ENCODE measurements at places on chromosomes 11 and 22. TPM values are rescaled to one million over a fixed set of nuclear protein-coding genes. Genes with fewer than 3 reads are reported as not detected.

GRCh38 chr11:65856689-65857499 lies 1.1 kb downstream of the CFL1 start:
- peak overlapping the region; percentile 95 for H3K27ac ChIP-seq
- peak; percentile 69 for DNase-seq
- H3K36me3 ChIP-seq: peaks cover 47% of the 10 kb centered on the region
- H3K4me1 ChIP-seq: peaks cover 15% of the 10 kb centered on the region
- peak overlapping the region; percentile 95 for H3K4me3 ChIP-seq

DNA sequence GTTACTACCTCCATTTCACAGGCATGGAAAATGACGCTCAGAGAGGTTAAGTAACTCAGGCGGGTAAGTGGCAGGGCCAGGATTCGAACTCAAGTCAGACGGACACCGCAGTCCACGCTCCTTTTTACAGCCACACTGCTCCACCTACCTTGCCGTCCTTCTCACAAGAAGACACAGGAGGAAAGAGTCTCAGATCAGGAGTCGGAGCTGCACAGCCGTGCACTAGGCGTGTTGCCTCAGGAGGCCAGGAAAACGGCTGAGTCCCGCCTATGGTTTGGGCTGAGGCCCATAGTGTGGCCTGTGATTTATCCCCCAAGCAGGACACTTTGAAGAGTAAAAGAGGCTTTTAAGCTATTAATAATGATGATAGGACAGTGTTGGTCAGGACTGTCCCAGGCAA lies 44.7 kb upstream of the CD5 start:
- no peaks in the 10 kb centered on the region for H3K4me1 ChIP-seq
- H3K4me3 ChIP-seq: no peak overlapping the region

- no peaks in the 10 kb centered on the region for H3K36me3 ChIP-seq
- no peak for DNase-seq
- H3K4me1 ChIP-seq: no peaks in the 10 kb centered on the region
- H3K27me3 ChIP-seq: no peaks in the 10 kb centered on the region
- H3K27ac ChIP-seq: peak overlapping the region; percentile 45
Measured at GRCh38 chr11:11535611-11536010, 86.2 kb downstream of the GALNT18 start.

Gene FLRT1
- total RNA-seq: 0.15 TPM

Gene TAGLN
- total RNA-seq: 763 TPM

- DNase-seq: no peak
- H3K27me3 ChIP-seq: no peaks in the 10 kb centered on the region
- no peaks in the 10 kb centered on the region for H3K36me3 ChIP-seq
Measured at GRCh38 chr11:78313181-78313795, 104.3 kb downstream of the GAB2 start.

DNA sequence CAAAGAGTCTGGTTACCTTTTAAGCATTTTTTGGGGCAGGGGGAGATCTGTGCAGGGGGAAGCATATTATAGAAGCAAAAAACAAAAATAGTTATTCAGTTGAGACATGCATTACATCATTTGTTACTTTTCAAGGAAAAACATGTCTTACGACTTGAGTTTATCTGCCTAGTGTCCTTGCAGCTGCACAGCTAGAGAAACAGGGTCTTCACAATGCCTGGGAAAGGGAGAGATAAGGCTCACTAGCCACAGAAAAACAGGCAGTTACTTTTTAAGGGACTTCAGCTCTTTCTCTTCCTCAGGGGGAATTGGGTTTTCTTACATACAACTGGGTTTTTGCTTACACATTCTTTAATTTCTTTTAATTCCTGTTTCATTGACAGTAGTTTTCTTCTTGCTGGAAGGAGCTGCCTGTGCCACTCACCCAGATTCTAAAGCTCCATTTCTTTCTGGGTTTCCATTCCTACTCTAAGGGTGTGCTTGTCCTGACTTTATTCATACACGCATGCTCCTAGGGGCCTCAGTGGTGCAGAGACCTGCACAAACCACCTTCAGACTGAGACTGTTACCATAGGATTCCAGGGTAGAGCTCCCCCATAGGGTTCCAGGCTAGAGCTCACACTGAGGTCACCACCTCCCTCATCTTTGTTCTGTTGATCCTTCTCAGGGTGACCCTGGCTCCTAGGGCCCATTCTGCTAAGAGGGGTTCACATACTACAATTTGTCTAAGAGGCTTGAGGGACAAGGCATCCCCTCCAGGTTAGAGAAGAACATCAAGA lies 14.7 kb upstream of the UBQLNL start:
- DNase-seq: no peak
- H3K4me1 ChIP-seq: no peaks in the 10 kb centered on the region
- H3K4me3 ChIP-seq: no peak overlapping the region
- no peaks in the 10 kb centered on the region for H3K36me3 ChIP-seq
- H3K27ac ChIP-seq: no peak overlapping the region

- no peak overlapping the region for H3K27ac ChIP-seq
- peak overlapping the region; percentile 23 for H3K4me3 ChIP-seq
- H3K27me3 ChIP-seq: peaks cover 7% of the 10 kb centered on the region
- H3K4me1 ChIP-seq: peaks cover 94% of the 10 kb centered on the region
- H3K36me3 ChIP-seq: no peaks in the 10 kb centered on the region
Measured at GRCh38 chr11:830295-831117, 2.2 kb upstream of the CD151 start.

DNA sequence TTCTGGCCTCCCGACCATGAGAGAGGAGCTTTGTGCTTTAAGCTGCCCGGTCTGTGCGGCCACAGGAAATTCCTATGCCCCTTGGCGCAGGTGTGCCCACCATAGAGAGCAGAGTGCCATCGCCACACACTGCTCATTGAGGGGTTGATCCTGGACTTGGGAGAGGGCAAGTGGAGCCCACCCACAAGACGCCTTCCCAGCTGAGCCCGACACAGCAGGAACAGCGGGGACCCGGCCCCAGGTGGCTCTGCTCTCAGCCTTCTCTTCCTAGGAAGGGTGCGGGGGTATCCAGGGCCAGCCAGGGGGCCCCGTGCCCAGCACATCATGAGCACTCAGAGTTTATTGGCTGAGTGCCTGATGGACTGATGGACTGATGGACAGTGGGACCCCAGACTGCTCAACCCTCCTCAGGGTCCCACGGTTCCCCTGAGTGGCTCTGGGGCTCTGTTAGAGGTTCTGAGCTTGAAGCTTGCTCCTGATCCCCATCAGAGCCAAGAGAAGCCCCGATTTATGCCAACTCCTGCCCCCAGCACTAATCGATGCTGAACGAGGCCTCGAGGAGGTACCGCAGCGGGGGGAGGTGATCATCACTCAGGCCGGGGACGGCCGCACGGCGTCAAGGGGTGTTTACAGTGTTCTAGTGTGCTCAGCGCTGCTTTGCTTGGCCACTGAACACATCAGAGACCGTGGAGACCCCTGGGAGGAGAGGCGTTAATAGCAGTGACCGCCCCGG lies 13.5 kb upstream of the MRGPRD start:
- no peak overlapping the region for H3K4me3 ChIP-seq
- peaks cover 7% of the 10 kb centered on the region for H3K4me1 ChIP-seq
- H3K27ac ChIP-seq: no peak overlapping the region

DNA sequence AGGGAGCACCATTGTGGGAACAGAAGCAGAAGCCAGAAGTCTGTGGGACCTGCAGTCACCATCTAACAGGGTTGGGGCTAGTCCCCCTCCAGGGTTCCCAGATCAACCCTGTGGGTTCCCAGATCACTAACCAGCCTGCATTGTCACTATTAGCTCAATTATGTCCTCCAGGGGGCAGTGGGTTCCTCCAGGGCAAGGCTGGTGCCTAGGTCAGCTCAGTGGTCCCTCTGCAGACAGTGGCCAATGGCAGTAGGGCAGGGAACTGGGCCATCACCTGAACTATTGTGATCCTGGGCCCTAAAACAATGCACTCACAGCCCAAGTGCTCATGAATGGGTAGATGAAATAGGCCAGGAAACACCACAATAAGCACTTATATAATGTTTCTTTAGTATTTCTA lies 18.8 kb upstream of the PRSS23 start:
- H3K36me3 ChIP-seq: no peaks in the 10 kb centered on the region
- H3K4me1 ChIP-seq: no peaks in the 10 kb centered on the region

Gene CLNS1A
- 70.3 TPM for total RNA-seq

- no peak overlapping the region for H3K4me3 ChIP-seq
- H3K27ac ChIP-seq: peak overlapping the region; percentile 83
- DNase-seq: no peak
- H3K27me3 ChIP-seq: no peaks in the 10 kb centered on the region
Measured at GRCh38 chr11:76629116-76629852, 41.3 kb downstream of the LRRC32 start.

Gene DEFB131B
- not detected for total RNA-seq

GRCh38 chr22:40410272-40410671 lies 39.9 kb downstream of the SGSM3 start:
- no peak overlapping the region for H3K27ac ChIP-seq
- H3K36me3 ChIP-seq: no peaks in the 10 kb centered on the region
- H3K4me3 ChIP-seq: no peak overlapping the region
- no peaks in the 10 kb centered on the region for H3K27me3 ChIP-seq
- no peaks in the 10 kb centered on the region for H3K4me1 ChIP-seq
- DNase-seq: no peak

Gene OAF
- total RNA-seq: 29.1 TPM

GRCh38 chr22:44461614-44462013 lies 36.4 kb downstream of the RTL6 start:
- no peaks in the 10 kb centered on the region for H3K4me1 ChIP-seq
- no peaks in the 10 kb centered on the region for H3K36me3 ChIP-seq
- H3K27ac ChIP-seq: no peak overlapping the region

DNA sequence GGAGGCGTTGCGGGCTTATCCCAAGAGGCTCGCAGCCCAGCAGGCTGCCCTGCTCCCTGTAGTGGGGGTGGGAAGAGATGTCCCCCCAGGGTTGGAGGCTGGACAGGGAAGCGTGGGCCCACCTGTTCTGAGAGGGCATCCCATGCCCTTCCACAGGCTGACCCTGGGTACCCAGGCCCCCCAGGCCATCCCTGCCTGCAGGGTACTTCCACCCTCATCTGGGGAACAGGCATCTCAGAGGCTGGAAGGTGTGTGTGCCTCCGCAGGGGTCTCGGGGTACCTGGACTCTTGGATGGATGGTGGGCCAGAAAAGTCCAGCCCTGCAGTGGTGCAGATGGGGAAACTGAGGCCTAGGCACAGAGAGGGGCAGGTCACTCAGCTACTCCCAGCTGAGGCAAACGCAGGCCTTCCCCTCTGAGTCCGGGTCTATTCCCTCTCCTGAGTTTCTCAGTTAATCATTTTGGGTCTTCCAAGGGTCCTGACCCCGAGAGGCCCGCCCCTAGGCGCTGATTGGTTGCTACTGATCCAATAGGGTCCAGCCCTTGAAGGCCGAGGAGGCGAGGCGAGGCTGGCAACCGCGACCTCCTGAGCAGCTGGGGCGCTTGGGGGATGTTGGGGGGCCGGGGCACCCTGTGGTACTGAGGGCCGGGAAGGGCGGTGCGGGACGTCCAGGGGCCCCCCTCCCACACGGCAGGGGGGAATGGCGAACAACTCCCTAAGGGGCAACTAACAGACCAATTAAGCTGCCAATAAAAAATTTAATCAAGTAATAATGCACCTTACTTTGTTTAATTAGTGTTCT lies 23.8 kb downstream of the FLRT1 start:
- DNase-seq: no peak
- H3K4me3 ChIP-seq: no peak overlapping the region
- no peaks in the 10 kb centered on the region for H3K36me3 ChIP-seq
- H3K4me1 ChIP-seq: no peaks in the 10 kb centered on the region
- H3K27me3 ChIP-seq: peaks cover 46% of the 10 kb centered on the region

DNA sequence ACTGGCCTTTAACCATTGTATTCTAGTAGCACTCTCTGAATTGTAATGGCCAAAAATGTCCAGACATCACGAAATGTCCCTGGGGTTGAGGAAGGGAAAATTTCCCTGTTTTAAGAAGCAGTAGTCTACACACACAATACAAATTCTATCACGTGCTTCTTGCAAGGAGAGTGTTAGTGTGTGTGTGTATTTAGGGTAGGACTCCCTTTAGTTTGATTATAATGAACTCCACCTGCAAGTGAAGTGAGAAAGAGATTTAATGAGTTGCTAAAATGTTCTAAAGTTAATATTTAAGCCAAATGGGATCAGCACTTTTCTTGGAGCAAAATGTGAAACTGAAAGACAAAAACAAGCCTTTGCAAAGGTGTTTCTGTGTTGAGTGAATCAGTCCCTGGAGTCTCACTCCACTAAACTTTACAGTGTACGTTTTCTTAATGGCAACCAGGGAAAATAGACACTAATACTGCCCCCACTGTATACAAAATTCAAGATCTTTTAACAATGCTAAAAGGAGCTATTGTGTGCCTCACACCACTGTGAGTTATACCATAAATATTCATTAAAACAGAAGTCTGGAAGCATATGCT lies 590.3 kb upstream of the TENM4 start:
- no peak for DNase-seq
- no peaks in the 10 kb centered on the region for H3K36me3 ChIP-seq
- H3K4me3 ChIP-seq: no peak overlapping the region
- no peak overlapping the region for H3K27ac ChIP-seq

DNA sequence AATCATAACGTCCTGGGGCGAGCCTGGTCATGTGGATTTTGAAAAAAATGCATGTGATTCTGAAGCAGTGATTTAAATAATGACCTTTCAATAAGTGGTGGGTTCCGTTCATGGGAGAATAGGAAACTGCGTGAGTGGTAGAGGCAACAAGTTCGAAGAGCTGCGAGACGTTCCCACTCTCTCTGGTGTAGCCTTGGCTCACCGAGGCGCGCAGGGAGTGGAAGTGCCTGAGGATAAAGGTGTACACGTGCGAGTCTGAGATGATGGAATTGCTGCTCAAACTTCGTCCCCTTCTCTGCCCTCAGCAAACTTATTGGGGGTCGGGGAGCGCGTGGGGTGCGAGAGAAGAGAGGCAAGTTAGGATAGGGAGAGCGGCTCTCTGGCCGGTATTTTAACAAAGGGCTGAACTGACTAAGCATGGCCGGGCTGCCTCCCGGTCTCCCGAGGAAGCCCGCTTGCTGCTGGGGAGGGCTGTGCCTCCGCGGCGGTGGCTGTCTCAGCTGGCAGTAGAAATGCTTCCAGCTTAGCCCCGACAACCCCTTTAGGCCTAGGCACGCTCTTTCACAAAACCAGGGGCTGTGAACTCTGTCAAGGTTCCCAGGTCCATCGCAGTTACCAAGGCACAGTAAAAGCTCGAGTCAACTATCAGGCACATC lies 875 bp upstream of the STT3A start:
- H3K27ac ChIP-seq: peak overlapping the region; percentile 94
- peaks cover 35% of the 10 kb centered on the region for H3K4me1 ChIP-seq
- peak overlapping the region; percentile 47 for H3K4me3 ChIP-seq
- no peaks in the 10 kb centered on the region for H3K27me3 ChIP-seq
- peaks cover 8% of the 10 kb centered on the region for H3K36me3 ChIP-seq

Gene VPREB1
- total RNA-seq: not detected

DNA sequence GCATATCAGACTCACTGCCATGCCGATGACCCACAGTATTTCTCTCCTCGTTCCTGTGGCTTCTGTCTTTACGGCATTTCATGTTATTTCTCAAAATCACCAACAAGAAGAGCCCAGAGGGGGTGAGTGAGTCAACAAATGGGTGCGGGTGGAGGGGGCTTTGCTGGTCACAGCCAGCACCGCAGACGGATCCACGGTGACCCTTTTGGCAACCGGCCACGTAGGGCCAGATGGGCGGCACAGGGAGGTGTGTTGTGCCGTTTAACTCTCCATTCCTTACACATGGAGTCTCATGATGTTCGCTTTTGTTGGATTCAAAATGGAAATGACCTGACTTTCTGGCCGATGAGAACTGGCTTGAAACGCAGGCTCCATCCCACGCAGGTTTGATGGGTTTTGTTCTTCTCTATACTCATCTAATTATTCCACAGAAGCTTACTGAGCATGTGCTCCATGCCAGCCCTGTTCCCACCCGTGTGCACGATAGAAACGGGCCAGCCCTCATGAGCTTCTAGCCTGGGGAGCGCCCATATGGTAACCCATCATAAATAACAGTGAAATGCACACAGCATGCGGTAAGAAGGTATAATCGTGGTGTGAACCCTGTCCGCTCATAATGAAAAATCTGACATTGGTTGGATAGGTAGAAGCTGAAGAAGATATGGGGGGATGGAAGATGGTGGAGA lies 319.9 kb downstream of the BRD1 start:
- H3K27me3 ChIP-seq: no peaks in the 10 kb centered on the region
- DNase-seq: no peak
- H3K36me3 ChIP-seq: no peaks in the 10 kb centered on the region
- H3K27ac ChIP-seq: no peak overlapping the region
- H3K4me3 ChIP-seq: no peak overlapping the region

Measured in left lung (tissue), 14 donors.